ENCODE measurements at places on chromosomes 12 and 14.
A peak's percentile ranks its signal among the peaks of the same experiment; 100 is the strongest.

GRCh38 chr12:39341179-39341578 lies 101.7 kb downstream of the KIF21A start:
- DNase-seq = no peak

- no peak for DNase-seq
Observed at GRCh38 chr14:56702515-56702914, 107.8 kb downstream of the OTX2 start.

DNA sequence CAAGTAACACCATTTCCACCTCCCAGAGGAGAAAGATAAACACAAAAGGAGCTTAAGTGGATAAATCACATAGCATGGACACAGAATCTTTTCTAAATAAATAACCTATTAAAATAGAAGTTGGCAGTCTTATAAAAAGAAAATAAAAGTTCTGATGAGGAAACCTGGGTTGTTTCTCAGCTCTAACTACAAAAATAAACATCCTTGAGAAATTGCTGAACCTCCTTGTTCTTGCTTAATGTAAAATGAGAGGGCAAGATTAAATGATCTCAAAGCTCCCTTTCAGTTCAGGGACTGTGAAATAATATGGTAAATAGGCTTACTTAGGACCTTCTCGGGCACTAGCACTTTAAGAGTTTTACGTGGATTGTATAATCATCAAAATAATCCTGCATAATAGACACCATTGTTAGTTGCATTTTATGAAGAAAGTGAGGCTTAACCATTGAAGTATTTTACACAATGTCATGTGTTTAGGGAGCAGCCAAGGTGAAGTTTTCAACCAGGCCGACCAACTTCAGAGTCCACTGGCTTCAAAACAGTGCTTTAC lies 214.0 kb upstream of the NOVA1 start:
- no peak for DNase-seq

- no peak for DNase-seq
Observed at GRCh38 chr14:97010491-97011160, 213.4 kb downstream of the VRK1 start.

DNA sequence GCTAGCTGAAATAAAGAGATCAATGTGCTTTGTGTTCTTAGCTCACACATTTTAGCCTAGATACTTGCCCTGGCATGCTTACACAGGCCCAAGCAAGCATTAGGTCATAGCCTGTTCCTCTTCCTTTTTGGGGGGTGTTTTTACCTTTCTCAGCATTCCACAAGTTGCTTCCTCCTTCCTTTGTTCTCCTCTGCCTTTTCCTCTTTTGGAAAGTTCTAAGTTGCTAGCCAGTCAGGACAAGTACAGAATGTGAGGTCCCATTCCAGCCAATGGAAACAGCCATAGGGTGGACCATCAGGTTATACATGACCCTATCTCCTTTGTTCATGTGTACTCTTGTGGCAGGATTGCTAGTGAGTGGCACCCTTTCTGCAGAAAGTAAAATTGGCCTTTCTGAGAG lies 154.9 kb downstream of the RASSF9 start:
- DNase-seq = no peak

DNA sequence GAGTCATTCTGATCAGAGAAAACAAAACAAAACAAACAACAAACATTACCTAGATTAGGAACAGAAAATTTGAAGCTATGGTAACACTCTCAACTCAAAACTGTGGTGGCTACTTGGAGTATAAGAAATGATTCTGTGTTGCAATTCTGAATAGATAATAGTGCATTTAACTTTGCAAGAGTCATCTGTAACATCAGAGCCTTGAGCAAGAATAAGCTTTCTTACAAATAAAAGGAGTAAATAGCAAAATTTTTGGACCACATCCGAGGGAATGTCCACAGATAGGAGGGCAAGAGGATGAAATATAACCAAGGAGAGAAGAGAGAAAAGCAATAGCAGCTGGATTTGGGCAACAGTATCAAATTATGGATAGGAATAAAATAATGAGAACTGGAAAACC lies 1090.6 kb downstream of the SLC6A15 start:
- no peak for DNase-seq

DNA sequence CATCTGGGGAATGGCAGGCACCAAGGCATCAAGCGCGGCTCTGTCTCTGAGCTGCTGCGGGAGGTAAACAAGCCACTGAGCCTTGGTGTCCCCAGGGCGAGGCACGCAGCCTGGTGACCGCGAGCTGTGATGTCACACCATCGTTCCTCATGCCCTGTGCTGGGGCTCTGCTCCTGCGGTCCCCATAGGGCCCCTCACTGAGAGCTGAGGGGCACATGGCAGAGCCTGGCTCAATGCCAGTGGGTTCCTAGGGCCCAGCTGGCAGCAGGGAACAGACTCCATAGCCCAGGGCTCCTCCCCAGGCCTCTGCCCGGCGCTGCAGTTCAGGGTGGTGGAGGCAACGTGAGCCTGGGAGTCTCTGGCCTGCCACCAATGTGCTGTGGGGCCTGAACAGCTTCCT lies 22.6 kb downstream of the CHGA start:
- no peak for DNase-seq

- DNase-seq = no peak
Observed at GRCh38 chr12:102682366-102683289, 202.3 kb upstream of the IGF1 start.

DNA sequence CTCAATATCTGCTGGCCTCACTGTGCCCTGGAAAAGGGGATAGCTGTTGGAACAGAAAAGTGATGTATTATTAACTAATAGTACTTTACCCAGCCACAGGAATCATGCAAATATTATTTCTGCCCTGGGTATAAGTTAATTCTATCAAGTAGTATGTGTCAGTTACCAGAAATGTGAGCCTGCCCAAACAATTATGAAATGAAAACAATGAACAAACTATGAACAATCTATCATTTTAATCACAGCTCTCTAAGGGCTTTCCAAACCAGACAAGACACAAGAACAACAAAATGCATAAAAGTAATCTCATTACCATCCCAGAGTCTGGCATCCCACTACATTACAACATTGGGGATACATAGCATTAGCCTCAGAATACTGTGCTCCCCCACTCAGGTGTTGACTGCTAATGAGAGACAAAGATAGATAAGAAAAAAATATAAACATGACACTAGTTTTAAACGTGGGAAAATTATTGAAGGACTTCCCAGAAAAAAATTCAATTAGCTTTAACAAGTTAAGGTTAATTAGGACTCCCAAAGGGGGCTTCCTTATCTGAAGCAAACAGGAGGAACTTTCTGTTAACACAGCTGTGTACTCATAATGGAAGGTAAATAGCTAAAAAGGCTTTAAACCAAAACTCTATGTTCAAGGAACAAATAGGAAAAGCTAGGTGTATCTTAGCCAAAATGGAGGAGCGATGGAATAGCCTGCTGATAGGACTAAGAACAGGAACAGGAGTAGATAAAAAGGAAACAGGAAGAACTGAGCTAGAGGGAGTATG lies 3.3 kb downstream of the DCAF5 start:
- no peak for DNase-seq

- no peak for DNase-seq
Observed at GRCh38 chr14:21494902-21495762, 16.0 kb downstream of the METTL3 start.

GRCh38 chr14:69685716-69686115 lies 74.3 kb downstream of the SUSD6 start:
- peak; percentile 38 for DNase-seq

DNA sequence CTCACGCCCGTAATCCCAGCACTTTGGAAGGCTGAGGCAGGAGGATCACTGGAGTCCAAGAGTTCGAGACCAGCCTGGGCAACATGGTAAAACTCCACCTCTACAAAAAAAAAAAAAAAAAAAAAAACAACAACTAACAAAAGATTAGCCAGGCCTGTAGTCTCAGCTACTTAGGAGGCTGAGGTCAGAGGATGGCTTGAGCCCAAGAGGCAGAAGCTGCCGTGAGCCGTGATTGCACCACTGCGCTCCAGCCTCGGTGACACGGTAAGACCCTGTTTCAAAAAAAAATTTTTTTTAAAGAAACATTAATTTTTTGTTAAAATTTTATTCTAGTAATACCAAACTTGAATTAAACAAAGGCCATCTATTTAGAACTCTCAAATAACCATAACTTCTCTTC lies 77.8 kb downstream of the PPP2R5E start:
- DNase-seq = no peak

DNA sequence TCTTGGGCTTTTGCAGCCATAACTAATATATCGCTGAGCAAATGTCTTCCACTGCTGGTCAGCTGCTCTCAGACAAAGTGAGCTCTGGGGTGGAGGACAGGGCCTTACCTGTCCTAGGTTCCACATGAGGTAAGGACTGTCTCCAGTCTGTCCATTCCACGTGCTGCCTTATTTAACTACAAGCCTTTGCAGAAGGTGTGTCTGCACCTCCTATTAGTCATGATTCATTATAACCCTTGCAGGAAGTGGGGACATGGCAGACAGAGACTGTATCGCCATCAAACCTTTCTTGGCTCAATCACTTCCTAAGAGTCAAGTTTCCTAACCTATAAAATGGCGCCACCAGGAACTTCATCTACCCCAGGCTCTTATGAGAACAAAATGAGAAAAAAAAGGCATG lies 46.9 kb downstream of the SLC25A47 start:
- DNase-seq = no peak

DNA sequence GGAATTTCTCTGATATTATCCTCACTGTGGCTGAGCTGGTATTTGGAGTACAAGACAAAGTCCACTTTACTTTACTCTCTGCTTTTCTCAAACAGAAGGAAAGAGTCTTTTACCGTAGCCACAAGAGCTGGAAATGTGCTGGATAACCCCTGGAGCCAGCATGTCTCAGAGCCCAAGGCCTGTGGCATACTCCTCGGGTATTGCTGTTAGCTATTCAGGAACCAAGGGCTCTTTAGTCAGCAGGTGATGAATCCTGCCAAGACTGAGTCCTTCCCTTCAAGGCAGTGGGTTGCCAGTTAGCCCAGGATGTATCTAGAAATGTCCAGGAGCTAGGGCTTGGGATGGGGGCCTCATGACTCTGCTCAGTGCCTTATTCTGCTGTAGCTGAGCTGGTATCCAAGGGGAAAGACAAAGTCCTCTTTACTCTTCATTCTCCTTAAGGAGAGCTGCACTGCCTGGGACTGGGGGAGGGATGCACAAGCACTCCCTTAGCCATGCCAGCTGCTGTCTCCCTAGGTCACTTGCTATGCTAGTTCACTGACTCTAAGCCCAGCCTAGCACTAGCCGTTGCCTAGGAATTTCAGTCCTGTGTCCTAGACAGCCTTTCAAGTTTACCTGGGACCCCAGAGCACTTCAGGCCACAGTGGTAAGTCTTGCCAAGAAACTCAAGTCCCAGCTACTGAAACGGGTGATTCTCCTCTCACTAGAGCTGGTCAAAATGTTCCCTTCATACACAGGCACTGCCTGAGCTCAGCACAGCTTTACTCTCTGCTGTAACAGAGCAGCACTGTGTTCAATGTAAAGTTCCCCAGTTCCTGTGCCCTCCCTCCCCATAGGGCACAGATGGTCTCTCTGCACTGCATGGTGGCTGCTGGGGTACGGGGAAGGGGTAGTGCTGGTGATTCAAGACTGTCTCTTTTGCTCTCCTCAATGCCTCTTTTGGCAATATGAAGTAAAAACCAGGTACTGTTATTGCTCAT lies 136.4 kb downstream of the SLC35F4 start:
- DNase-seq = no peak

GRCh38 chr14:77838831-77839511 lies 39.1 kb downstream of the ADCK1 start:
- DNase-seq = no peak

DNA sequence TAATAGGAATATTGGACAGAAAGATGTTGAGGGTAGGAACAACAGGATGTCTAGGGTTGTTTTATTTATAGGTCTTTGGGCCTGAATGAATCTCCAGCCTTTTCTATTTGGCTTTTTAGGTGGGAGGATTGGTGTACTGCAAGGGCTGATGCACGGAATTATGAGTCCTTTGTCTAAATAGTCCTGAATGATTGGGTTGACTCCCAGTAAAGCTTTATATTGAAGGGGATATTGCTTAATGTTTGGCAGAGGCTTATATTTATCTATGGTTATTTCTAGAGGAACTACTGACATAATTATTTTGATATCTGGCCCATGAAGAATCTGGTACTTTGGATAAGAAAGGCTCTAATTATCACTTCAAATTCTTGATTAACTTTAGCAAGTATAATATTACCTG lies 253.6 kb upstream of the AVPR1A start:
- no peak for DNase-seq

- DNase-seq = no peak
Observed at GRCh38 chr14:49438256-49438770, 147.9 kb downstream of the RPS29 start.

GRCh38 chr12:105744371-105745058 lies 394.2 kb downstream of the NUAK1 start:
- no peak for DNase-seq

- no peak for DNase-seq
Observed at GRCh38 chr12:124519746-124520145, 47.7 kb downstream of the NCOR2 start.

- no peak for DNase-seq
Observed at GRCh38 chr12:58575256-58575655, 345.0 kb downstream of the LRIG3 start.

- DNase-seq = no peak
Observed at GRCh38 chr14:54123841-54124240, 167.2 kb upstream of the BMP4 start.

GRCh38 chr12:49230805-49231194 lies 34.1 kb upstream of the TUBA1C start:
- no peak for DNase-seq

GRCh38 chr14:58479975-58480374 lies 52.5 kb downstream of the KIAA0586 start:
- no peak for DNase-seq

GRCh38 chr12:62279058-62279457 lies 18.9 kb downstream of the USP15 start:
- no peak for DNase-seq

- no peak for DNase-seq
Observed at GRCh38 chr12:45615268-45615667, 114.2 kb upstream of the ARID2 start.

GRCh38 chr14:81523616-81524015 lies 10.0 kb downstream of the SEL1L start:
- no peak for DNase-seq

GRCh38 chr12:108704527-108704926 lies 26.8 kb downstream of the CORO1C start:
- DNase-seq = no peak

- DNase-seq = no peak
Observed at GRCh38 chr14:70013271-70013873, 134.2 kb downstream of the SMOC1 start.

DNA sequence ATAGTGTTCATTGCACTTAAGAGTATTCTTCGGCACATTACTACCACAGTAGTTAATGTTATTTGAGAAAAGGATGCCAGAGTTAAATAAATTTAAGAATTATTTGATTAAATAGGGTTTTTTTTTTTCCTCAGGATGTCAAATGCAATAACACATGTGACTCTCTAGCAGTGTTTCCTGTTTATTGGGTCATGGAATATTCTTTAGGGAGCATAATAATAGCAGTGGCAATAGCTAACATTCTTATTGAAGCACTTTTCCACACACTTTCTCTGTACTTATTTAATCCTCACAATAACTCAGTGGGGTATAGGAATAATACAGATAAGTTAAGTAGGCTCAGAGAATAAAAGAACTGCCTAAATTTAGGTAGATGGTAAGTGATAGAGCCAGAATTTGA lies 44.3 kb downstream of the SCYL2 start:
- DNase-seq = no peak
